ENCODE measurements at places on chromosomes 7 and 10. TPM values are rescaled to one million over a fixed set of nuclear protein-coding genes. Genes with fewer than 3 reads are reported as not detected.

The RAPGEF5 gene
- total RNA-seq, result 0.92 TPM

The SPDYE6 gene
- total RNA-seq, result not detected

DNA sequence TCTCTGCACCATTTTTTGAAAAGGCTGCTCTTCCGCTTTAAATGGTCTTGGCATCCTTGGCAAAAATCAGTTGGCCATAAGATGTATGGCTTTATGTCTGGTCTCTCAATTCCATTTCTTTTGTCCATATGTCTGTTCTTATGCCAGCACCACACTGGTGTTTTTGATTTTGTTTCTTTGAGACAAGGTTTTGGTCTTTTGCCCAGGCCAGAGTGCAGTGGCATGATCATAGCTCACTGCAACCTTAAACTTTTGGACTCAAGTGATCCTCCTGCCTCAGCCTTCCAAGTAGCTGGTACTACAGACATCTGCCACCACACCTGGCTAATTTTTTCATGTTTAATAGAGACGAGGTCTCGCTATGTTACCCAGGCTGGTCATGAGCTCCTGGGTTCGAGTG lies 48.5 kb downstream of the ANLN start:
- DNase-seq, result no peak

- DNase-seq, result no peak
These were observed 5.1 kb upstream of the HOXA11 start for GRCh38 chr7:27189997-27190748.

DNA sequence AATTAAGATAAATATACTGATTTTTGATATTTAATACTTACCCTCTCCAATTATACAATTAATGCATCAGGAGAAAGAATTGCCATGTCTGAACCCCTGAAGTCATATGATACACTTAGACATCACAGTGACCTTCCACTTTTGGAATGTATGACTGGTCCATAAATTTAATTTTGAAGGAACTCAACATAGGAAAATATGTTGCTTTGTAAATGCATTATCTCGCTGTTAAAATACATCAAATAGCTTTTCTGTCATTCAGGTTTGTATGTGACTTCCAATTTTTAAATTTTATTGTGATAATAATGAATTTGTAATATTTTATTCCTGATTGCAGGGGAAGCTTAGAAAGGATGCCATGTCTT lies 631.9 kb upstream of the ANKRD30A start:
- no peak for DNase-seq

DNA sequence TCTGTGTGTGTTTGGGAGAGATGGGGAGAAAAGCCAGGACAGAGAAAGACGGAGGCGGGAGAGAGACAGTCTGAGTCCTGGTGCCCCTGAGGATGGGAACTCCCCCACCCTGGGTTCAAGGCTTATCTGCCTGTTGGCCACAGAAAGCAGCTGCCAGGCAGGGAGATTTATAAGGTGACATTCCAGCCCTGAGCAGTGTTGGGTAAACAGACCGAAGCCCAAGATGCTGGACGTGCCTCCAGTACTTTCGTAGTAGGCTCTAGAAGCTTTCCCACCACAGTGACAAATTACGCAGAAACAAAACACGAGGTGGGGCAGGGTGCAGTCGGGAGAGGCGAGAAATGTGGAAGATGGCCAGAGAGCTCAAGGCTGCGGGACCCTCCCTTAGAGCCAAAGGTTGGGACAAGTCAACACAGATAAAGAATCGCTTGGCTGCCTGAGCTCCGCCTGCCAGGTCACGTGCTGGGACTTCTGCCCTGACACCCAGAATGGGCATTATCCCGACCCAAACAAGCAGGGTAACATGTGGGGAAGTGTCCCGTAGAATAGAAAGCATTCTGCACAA lies 41.1 kb downstream of the CCDC3 start:
- DNase-seq, result no peak

- no peak for DNase-seq
These were observed 50.1 kb downstream of the PRLHR start for GRCh38 chr10:118545381-118545780.

DNA sequence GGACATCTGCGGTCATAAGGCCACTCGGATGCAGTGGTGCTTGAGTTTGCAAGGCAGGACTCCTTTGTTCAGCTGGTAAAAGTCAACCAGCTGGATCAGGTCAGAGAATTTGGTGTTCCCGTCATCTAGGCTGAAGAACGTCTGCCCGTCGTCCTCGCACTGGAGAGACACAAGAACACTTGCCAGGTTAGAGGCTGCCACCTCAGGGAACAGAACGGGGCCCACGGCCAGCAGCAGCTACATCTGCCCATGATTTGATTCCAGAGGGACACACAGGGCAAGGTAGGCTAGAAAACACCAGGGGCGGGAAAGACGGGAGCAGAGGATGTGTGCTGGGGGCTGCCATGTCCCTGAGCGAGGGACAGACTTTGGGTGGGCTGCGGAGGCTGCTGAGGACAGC lies 27.7 kb upstream of the DDC start:
- DNase-seq, result no peak

DNA sequence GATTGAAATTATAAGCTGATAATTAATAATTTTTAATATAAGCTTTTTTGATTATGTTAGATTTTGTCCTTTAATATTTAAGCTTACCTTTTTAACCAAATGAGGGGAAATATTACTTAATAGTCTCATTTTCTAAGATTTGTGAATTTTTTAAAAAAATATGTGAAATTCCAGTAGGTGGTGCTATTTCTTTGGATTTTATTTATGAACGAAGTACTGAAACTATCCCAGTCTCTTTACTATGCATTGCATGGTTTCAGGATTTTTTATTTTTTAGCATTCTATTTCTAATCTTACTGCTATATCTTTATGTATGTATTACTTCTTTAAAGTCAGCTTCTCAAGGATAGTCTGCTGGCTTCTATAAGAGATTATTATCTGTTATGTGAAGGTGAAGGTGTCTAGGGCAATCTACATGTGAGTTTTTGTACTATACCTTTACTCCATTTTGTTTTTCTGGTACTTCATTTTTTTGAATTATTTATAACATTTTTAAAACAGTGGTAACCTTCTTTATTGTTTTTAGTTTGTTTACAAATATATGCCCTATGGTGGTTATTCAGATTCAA lies 78.3 kb downstream of the ATRNL1 start:
- DNase-seq, result no peak

All from activated CD8-positive, alpha-beta T cell treated with anti-CD3 and anti-CD28 coated beads for 36 hours (primary cell).